ENCODE measurements at places on chromosomes 13 and 19. TPM values are rescaled to one million over a fixed set of nuclear protein-coding genes. Genes with fewer than 3 reads are reported as not detected.

The LYL1 gene
- 6.2 TPM for total RNA-seq

The INAFM1 gene
- total RNA-seq = 4.4 TPM

The LILRB2 gene
- total RNA-seq = 1.2 TPM

The PSG4 gene
- total RNA-seq = not detected

The CKM gene
- 122 TPM for total RNA-seq

The ZBTB7A gene
- 33.2 TPM for total RNA-seq

The CYP4F2 gene
- total RNA-seq = not detected

The ATXN8OS gene
- not detected for total RNA-seq

The SLC10A2 gene
- total RNA-seq = not detected

The TUBA3C gene
- not detected for total RNA-seq

The CCL25 gene
- total RNA-seq = not detected

The ANGPTL4 gene
- total RNA-seq = 2.4 TPM

The TTYH1 gene
- 99.3 TPM for total RNA-seq

The LACC1 gene
- total RNA-seq = 5.9 TPM

The ATP4A gene
- total RNA-seq = not detected

The TMEM255B gene
- 4.9 TPM for total RNA-seq

The OR7A5 gene
- total RNA-seq = not detected

The EFNA2 gene
- 12.1 TPM for total RNA-seq

The FXYD1 gene
- 34.8 TPM for total RNA-seq

The GRIK5 gene
- 21.4 TPM for total RNA-seq

The SCGB2B2 gene
- not detected for total RNA-seq

The RUBCNL gene
- total RNA-seq = 7.3 TPM

The GPR12 gene
- total RNA-seq = 2.5 TPM

The BRCA2 gene
- total RNA-seq = 4.6 TPM

The S1PR4 gene
- total RNA-seq = 0.38 TPM

The IL17D gene
- 12.7 TPM for total RNA-seq

The KBTBD6 gene
- total RNA-seq = 32.2 TPM

The TSHZ3 gene
- 14.8 TPM for total RNA-seq

The XPO4 gene
- 41.5 TPM for total RNA-seq

The RPL36 gene
- 161 TPM for total RNA-seq

The ERICH4 gene
- total RNA-seq = not detected

Data from camera-type eye (tissue), 1 donor.